Stimulated activated CD4-positive, alpha-beta T cell treated with anti-CD3 and anti-CD28 coated beads, Interleukin-12 subunit alpha, Interleukin-12 subunit beta, amount 100 ng/mL, for 24 hours (primary cell): ENCODE measurements at places on chromosomes 11 and 22.

GRCh38 chr11:131624531-131624930 is 254.1 kb downstream of the NTM start:
- DNase-seq, result no peak

- no peak for DNase-seq
Measured at GRCh38 chr11:32888805-32889204, 3.8 kb upstream of the QSER1 start.

DNA sequence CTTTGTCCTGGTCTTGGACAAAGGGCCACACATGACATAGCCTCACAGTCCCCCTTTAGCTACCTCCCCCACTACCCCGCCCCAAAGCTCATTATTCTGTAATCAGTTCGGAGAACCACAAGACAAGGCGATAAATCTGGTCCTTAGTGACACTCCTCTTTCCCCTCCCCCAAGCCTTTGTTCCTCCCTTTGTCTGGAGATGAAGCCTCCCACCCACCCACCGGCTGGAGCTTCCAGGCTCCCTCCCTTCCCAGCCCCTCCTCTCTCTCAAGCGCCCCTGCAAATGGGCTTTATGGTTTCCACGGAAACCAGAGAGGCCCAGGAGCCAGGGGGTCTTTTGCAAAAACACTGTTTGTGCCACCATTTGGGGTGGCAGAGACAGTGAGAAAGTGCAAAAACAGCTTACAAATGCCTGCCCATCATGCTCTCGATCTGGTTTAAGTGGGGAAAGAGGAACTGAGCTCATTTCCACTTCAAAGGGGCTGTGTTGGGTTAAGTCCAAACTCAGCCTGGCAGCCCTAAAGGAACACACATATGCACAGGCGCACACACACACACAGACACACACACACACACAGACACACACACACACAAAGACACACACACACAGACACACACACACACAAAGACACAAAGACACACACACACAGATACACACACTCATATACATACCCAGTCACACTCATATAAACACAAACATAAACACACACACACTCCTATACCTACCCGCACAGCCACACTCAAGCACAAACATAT is 23.5 kb downstream of the APLNR start:
- no peak for DNase-seq

DNA sequence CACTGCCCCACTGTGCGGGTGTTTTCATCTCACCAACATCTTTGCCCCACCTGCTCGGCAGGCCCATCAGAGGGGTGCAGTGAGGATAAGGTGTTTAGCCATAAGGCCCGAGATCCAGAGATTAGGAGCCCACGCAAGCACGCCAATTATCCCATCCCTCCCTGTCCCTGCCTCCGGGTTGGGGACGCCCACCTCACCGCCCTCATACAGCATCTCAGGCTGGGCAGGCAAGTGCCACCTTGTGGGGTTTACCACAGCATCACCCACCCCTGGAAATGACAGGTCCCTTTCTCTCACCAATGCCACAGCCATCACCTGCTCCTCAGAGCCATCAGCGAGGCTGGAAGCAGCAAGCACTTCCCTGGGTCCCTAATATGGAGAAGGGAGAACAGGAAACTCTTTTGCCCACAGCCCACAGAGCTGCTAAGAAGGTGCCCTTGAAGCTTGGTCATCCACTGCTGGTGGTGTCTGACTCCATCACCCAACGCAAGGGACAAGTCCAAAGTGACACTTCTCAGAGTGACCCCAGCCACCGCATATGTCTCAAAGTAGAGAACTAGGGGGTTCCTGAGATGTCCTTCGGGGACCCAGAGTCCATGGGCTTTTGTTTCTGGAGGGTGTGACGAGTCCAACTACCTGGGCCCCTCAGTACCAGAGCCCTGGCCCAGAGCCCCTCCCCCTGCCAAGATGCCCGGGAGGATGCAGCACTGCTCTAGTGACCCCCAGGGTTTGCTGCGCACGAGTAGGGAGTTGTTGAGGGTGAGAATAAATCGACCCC is 15.8 kb downstream of the VPS37C start:
- DNase-seq, result no peak

GRCh38 chr22:24982301-24983056 is 30.0 kb downstream of the KIAA1671 start:
- DNase-seq, result no peak

DNA sequence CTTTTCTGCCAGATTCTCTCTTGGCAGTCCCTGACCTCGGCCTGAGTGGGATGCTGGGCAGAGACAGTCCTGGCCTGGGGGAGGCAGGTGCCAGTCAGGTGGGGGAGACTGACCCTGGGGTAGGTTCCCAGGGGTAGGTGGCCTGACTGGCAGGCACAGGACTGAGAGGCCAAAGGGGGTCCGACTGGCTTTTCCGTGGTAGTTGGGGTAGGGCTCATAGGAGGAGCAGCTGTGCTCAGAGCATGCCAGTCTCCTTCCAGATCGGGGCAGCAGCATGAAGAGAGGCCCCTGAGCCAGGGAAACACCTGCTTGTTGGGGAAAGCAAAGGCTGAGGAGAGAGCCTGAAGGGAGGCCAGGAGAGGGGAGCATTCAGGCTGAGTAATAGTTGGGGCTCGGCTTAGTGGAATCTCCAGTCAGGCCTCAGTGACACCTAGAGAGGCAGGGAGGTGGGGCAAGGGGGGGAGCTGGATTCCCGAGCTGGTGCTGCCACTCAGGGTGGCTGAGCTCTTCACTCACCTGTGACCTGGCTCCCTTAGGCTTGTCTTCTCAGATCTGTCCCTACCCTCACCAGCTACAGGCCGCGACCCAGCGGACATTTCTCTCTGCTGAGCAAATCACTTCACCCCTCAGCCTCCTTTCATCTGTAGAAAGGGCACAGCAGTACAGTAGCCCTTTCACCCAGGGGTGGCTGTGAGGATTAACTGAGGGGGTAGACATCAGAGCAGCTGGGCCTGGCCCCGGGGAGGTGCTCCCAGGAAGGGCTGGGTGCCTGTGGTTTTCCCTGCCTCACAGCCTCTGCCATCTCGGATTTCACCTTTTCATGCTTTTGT is 26.2 kb downstream of the MCM5 start:
- DNase-seq, result no peak

DNA sequence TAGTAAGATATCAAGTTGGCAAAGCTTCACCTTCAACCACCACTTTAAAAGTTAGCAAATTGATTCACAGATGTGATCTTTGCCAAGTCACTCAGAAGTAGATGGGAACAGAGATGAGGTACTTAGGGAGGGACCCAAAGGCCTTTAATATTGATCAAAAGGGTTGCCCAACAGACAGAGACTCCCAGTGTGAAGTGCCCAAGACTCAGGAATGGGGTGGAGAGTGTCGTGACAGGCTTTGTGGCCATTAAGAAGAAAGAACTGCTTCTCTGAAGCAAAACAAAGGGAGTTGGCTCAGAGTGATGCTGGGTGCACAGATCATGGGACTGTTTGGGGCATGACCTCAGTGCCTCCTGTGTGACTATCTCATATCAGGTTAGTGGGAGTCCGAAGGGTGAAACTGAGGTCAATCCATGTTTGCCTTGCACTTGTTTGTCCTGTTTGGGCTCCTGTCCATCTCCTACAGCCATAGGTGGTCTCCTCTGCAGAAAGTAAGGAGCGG is 132.3 kb downstream of the APIP start:
- no peak for DNase-seq

GRCh38 chr22:31923136-31923535 is 21.2 kb upstream of the YWHAH start:
- DNase-seq, result no peak

- no peak for DNase-seq
Measured at GRCh38 chr11:104433751-104434150, 269.8 kb upstream of the PDGFD start.

- DNase-seq, result no peak
Measured at GRCh38 chr22:28154861-28155260, 235.8 kb upstream of the PITPNB start.

DNA sequence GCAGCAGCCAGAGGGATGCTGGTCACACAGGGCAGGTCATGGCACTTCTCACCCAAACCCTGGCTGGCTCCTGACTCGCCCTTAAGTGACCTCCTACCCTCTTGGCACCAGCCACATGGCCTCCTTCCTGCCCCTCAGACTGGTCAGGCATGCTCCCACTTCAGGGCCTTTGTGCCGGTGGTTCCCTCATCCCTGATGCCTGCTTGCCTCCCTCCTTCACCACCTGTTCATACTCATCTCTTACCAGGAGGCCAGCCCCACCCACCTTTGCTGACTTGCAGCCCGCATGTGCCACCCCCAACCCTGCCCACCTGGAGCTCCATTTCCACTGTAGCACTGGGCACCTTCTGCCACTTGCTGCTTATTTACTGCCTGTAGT is 20.1 kb downstream of the GNAZ start:
- DNase-seq, result no peak

DNA sequence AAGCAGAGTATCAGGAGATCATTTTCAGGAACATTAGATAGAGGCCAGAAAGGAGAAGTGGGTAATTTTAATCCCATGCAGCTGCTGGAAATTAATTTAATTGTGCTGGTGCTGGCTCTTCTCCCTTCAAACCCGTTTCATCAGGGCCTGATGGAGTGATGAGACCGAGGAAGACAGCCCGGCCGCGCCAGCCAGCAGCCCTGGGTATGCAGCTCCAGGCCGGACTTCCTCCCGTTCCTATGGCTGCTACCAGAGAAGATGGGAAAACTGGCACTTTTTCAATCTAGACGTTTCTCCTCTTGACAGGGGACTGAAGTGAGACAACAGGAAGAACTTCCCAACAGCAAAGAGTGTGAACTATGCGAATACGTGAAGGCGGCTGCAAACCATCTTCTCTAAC is 24.6 kb upstream of the ZBTB16 start:
- DNase-seq, result no peak

- DNase-seq, result no peak
Measured at GRCh38 chr22:47029244-47030074, 267.0 kb downstream of the TBC1D22A start.
